PC-3 (cell line): ENCODE measurements at places on chromosomes 13 and 19. TPM values are rescaled to one million over a fixed set of nuclear protein-coding genes. Genes with fewer than 3 reads are reported as not detected.

The ARL11 gene
- total RNA-seq: not detected in 2 replicates

The ZFP14 gene
- 0.40 and 0.73 TPM in 2 replicates for total RNA-seq

DNA sequence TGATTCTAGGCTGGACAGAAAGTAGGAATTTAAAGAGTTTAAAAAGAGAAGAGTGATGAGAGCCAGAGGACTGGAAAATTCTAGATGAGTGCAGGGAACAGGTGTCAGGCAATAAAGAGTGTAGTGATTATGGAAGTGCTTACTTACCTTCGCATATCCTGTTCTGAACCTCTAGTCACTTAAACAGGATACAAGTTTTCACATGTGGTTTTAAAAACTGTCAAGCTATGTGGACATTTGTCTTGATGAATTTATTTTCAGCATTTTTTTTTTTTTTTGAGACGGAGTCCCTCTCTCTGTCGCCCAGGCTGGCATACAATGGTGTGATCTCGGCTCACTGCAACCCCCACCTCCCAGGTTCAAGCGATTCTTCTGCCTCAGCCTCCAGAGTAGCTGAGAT lies 34.3 kb upstream of the IL17D start:
- H3K27ac ChIP-seq: no peak overlapping the region
- no peak for DNase-seq
- no peaks in the 10 kb centered on the region for H3K36me3 ChIP-seq
- H3K4me1 ChIP-seq: no peaks in the 10 kb centered on the region

GRCh38 chr13:94319501-94319900 lies 160.0 kb downstream of the DCT start:
- no peak overlapping the region for H3K27ac ChIP-seq
- no peaks in the 10 kb centered on the region for H3K4me1 ChIP-seq
- no peak overlapping the region for H3K4me3 ChIP-seq
- no peaks in the 10 kb centered on the region for H3K27me3 ChIP-seq

DNA sequence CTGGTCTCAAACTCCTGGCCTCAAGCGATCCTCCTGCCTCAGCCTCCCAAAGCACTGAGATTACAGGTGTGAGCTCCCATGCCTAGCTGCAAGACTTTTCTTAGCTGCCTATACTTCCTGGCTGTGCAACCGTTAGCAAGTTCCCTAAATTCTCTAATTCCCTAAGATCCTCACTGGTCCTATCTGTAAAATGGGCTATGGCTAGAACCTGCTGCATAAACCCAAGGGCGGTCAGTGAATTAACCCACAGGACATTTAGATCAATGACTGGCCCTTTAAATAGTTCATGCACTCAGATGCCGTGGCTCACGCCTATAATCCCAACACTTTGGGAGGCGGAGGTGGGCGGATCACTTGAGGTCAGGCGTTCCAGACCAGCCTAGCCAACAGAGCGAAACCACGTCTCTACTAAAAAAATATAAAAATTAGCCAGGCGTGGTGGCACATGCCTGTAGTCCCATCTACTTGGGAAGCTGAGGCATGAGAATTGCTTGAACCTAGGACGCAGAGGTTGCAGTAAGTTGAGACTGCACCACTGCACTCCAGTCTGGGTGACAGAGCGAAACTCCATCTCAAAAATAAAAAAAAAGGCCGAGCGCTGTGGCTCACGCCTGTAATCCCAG lies 4.1 kb upstream of the C19orf53 start:
- no peaks in the 10 kb centered on the region for H3K27me3 ChIP-seq
- peaks cover 22% of the 10 kb centered on the region; the same call in 1 of the 2 replicates for H3K36me3 ChIP-seq
- peaks cover 9% of the 10 kb centered on the region for H3K4me1 ChIP-seq

- H3K27ac ChIP-seq: 0 out of 2 replicates have a peak overlapping the region, but pooled peaks have one; percentile 38
- DNase-seq: peak; percentile 62
- no peaks in the 10 kb centered on the region for H3K36me3 ChIP-seq
- peak overlapping the region; percentile 80 for H3K4me3 ChIP-seq
- H3K4me1 ChIP-seq: peaks cover 27% of the 10 kb centered on the region
- H3K27me3 ChIP-seq: no peaks in the 10 kb centered on the region
These were observed 1.5 kb downstream of the KMT5C start for GRCh38 chr19:55341171-55341588.

DNA sequence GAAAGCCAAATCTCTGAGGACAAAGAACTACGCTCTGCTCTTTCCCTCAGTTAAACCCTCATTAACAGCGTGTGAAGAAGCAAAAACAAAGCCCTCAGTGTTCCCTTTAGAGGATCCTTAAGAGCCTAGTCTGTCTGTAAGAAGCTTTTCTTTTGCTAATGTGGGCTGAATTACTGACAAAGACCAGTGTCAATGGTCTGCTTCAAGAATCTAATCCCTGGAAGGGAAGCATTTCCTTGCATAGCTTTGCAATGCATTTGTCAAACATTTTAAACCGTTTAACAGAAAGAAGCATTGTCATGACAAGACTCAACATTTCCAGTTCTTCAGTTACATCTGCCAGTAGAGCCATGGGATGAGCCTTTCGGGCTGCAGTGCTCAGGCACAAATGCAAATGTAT lies 64.9 kb downstream of the EDNRB start:
- H3K4me3 ChIP-seq: no peak overlapping the region
- H3K4me1 ChIP-seq: no peaks in the 10 kb centered on the region
- H3K27me3 ChIP-seq: no peaks in the 10 kb centered on the region
- DNase-seq: no peak
- H3K27ac ChIP-seq: no peak overlapping the region

- H3K36me3 ChIP-seq: no peaks in the 10 kb centered on the region
- no peak overlapping the region for H3K4me3 ChIP-seq
- no peak overlapping the region for H3K27ac ChIP-seq
- no peak for DNase-seq
These were observed 267.4 kb downstream of the ABCC4 start for GRCh38 chr13:95033890-95034289.

- no peak overlapping the region for H3K27ac ChIP-seq
- H3K27me3 ChIP-seq: peaks cover 53% of the 10 kb centered on the region
- H3K4me3 ChIP-seq: no peak overlapping the region
- no peaks in the 10 kb centered on the region for H3K36me3 ChIP-seq
- no peak for DNase-seq
These were observed 18.9 kb downstream of the LRRC4B start for GRCh38 chr19:50549059-50549926.
